ENCODE measurements at places on chromosomes 2 and 18. TPM values are rescaled to one million over a fixed set of nuclear protein-coding genes. Genes with fewer than 3 reads are reported as not detected.

- H3K4me3 ChIP-seq: no peak overlapping the region
- H3K36me3 ChIP-seq: no peaks in the 10 kb centered on the region
- no peak overlapping the region for H3K27ac ChIP-seq
- no peak for DNase-seq
Measured at GRCh38 chr18:59540780-59541179, 156.4 kb downstream of the CCBE1 start.

GRCh38 chr2:168731616-168732015 is 70.8 kb upstream of the NOSTRIN start:
- no peak overlapping the region for H3K27ac ChIP-seq
- H3K36me3 ChIP-seq: peaks cover 7% of the 10 kb centered on the region
- H3K4me3 ChIP-seq: no peak overlapping the region
- H3K4me1 ChIP-seq: no peaks in the 10 kb centered on the region
- DNase-seq: no peak

MYCN gene
- 0.19 TPM for total RNA-seq

DNA sequence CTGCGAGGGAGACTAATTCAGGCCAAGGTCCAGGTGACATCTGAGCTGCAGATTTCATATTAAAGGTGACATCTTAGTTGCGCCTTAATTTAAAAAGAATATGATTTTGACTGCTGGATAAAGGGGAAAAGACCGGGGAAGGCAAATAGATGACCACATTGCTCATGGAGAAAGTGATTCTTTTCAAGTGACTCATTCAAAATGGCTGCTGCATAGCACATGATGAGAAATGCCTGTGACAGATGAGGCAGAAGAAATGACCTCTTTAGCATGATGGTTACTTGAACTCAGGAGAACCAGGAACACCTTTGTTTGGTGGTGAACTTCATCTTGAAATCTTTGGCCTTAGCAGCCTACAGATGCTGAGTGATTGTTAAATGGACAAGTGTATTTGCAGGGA is 385.8 kb upstream of the TRIB2 start:
- H3K4me3 ChIP-seq: no peak overlapping the region
- peaks cover 7% of the 10 kb centered on the region for H3K27me3 ChIP-seq
- DNase-seq: no peak

KCNG2 gene
- total RNA-seq: not detected

DNA sequence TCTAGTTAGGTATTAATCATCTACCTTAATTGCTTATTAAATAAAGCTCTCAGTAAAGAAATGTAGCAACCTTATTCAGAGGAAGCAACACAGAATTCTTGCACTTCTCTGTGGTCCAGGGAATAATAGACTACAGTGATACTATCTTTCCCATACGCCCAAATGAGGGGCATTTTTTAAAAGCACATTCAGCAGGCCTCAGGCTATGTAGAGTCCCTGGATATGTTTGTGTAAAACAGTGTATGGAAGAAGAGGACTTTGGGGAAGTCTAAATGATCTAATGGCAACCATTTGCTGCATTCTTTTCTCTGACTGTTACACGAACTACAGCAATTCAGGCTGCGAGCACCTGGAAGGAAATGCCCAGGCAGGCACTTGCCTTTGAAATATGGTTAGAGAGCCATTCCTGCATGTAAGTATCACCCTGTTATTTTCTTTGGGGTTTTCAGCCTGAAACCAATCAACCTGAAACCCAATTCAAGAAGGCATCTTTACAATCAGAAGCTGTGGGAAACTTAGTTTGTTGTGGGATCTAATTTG is 1814.7 kb upstream of the CELF4 start:
- H3K4me1 ChIP-seq: no peaks in the 10 kb centered on the region
- no peaks in the 10 kb centered on the region for H3K36me3 ChIP-seq
- no peak overlapping the region for H3K4me3 ChIP-seq
- no peak for DNase-seq
- no peak overlapping the region for H3K27ac ChIP-seq
